Epithelial cell of proximal tubule (primary cell): ENCODE measurements at places on chromosomes 4 and X.

- DNase-seq = no peak
Measured at GRCh38 chrX:86845101-86845500, 672.5 kb upstream of the KLHL4 start.

- DNase-seq = no peak
Measured at GRCh38 chr4:143252478-143252877, 67.8 kb downstream of the USP38 start.

GRCh38 chrX:155028129-155028528, 1.5 kb downstream of the FUNDC2 start:
- DNase-seq = no peak

GRCh38 chrX:18288716-18289115, 65.8 kb downstream of the SCML2 start:
- no peak for DNase-seq

- no peak for DNase-seq
Measured at GRCh38 chr4:25449270-25449669, 72.2 kb downstream of the ANAPC4 start.
